ENCODE measurements at places on chromosomes 11 and 22.

DNA sequence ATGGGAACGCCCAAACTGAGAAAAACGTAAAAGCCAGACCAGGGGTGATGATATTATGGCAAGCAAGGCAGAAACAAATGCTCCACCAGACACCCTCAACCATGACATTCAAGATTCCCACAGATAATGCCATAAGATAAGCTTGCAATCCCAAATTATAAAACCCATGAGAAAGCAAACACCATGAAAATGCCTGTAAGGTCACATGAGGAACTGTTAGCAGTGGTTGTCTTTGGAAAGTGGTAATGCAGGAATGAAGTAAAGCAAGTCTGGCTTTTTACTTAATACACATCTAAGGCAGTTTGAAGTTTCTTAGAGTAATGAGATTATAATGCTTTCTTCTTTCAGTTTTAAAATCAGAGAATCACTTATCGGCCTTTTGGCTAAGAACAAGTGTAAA lies 111.0 kb downstream of the MN1 start:
- DNase-seq: no peak

DNA sequence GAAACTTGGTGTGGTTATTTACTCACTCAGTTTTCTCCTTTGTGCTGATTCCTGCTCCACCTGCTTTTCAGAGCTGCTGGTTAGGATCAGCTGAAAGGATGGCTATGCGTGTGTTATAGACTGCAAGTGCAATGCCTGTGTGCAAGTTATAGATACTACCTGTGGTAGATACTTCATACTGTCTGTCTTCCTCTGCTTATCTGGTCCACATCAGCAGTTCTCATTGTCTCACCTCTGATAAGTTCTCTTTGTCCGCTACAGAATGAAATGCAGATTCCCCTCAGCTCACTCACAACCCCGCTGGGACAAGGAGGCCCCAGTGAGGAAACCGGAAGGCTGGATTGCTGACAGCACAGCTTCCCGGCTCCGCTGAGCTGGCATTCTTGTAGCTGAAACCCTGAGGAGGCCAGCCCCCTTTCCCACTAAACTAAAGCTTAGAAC lies 37.5 kb upstream of the LYVE1 start:
- DNase-seq: no peak

GRCh38 chr11:128506356-128506755 lies 81.0 kb downstream of the ETS1 start:
- DNase-seq: no peak

- DNase-seq: no peak
Measured at GRCh38 chr11:19560156-19560555, 152.5 kb upstream of the NAV2 start.

DNA sequence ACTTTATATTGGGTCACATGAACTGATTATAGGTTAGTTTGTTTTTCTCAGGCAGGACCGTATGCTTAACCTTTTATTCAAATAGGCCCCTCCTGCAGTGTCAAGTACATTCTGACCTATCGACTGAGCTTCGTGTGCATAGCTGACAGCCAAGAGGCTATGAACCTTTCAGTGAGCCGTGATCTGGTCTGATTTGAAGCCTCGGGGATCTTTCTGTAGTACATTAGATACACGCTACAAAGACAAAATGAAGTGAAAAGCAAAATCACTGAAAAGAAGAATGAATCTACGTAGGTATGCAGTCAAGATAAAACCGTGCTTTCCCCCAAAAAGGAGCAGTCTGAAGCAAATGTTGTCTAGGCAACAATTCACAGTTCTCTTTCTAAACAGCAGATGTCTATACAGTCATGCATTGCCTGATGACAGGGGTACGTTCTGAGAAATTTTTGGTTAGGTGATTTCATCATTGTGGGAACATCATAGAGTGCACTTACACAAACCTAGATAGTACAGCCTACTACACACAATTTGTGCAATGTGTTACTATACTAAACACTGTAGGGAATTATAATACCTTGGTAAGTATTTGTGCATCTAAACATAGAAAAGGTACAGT lies 18.1 kb downstream of the JHY start:
- DNase-seq: no peak

DNA sequence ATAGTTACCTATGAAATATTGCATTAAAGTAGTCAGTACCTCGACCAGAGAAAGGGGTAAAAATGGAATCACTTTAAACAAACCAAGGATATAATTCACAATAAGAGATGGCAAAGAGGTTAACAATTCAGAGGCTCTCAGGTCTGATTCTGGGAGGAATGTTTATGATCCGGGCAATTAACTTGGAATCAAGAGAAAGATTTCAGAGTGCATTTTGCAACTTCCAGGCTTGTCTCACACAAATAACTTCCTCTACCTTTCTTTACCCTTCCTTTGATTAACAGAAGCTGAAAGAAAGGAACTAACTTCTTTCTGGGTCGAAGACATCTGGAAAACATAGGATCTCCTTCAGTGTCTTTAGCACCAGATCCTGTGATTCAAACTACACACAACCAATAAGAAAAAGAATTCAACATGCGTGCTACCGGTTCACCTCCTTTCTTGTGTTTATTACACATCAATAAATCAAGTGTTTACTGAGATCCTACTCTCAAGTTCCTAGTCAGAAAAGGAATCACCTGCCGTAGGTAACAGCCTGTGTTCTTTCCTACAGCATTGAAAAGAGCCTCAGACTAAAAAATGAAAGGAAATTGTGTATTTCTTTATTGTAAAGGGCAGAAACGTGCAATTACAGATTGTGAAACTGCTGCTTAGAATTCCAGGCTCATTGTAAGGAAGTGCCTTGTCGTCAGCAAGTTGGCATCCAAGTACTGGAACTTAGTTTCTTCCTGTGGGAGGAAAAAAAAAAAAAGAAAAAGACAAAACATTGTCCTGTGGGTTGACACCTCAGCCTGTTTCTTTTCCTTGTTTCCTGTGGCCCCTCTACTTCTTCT lies 29.5 kb downstream of the CARD18 start:
- no peak for DNase-seq

GRCh38 chr11:73585834-73586575 lies 11.9 kb downstream of the FAM168A start:
- no peak for DNase-seq

- DNase-seq: no peak
Measured at GRCh38 chr11:11821899-11822298, 19.9 kb upstream of the USP47 start.

DNA sequence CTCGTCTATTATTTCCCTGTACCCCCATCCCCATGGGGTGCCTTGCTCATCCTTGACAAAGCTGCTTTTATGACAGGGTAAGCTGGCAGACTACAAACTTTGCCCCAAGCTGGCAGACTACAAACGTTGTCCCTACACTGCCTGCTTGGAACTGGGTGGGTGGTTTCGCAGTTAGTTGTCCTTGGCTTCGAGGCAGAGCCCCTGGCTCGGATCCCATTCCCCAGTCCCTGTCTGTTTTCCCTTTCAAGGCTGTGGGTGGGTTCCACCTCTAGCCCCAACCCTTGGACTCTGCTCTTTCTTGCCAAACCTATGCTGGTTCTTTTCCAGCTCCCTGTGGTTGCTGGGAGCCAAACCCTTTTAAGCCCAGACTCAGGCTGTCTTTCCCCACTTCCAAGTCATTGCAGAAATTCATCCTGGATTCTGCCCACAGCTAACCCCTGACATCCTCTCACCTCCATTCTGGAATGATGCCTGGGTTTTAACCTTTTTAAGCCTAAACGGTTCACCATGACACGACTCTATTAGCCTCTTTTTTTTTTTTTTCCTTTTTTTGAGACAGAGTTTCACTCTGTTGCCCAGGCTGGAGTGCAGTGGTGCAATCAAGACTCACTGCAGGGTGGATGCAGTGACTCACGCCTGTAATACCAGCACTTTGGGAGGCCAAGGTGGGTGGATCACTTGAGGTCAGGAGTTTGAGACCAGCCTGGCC lies 9.2 kb upstream of the RBM14 start:
- DNase-seq: no peak

GRCh38 chr11:106397787-106398501 lies 320.5 kb downstream of the AASDHPPT start:
- no peak for DNase-seq

- peak; percentile 72 for DNase-seq
Measured at GRCh38 chr11:11157185-11157584, 195.9 kb downstream of the CSNK2A3 start.

DNA sequence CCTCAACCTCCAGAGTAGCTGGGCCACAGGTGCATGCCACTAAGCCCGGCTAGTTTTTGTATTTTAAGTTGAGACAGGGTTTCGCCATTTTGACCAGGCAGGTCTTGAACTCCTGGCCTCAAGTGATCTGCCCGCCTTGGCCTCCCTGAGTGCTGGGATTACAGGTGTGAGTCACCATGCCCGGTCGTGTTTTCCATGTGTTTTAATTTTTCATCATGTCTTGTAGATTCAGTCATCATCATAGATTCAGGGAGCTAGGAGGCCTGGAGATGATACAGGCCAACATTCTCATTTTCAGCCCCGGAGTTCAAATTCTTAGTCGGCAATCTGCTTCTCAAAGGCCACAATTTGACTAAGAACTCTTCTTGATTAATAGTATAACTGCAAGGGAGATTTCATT lies 73.5 kb upstream of the GRAMD1B start:
- DNase-seq: no peak

- peak; percentile 60 for DNase-seq
Measured at GRCh38 chr22:25702571-25703167, 39.3 kb upstream of the MYO18B start.

GRCh38 chr22:25407226-25407858 lies 157.1 kb upstream of the GRK3 start:
- DNase-seq: no peak

DNA sequence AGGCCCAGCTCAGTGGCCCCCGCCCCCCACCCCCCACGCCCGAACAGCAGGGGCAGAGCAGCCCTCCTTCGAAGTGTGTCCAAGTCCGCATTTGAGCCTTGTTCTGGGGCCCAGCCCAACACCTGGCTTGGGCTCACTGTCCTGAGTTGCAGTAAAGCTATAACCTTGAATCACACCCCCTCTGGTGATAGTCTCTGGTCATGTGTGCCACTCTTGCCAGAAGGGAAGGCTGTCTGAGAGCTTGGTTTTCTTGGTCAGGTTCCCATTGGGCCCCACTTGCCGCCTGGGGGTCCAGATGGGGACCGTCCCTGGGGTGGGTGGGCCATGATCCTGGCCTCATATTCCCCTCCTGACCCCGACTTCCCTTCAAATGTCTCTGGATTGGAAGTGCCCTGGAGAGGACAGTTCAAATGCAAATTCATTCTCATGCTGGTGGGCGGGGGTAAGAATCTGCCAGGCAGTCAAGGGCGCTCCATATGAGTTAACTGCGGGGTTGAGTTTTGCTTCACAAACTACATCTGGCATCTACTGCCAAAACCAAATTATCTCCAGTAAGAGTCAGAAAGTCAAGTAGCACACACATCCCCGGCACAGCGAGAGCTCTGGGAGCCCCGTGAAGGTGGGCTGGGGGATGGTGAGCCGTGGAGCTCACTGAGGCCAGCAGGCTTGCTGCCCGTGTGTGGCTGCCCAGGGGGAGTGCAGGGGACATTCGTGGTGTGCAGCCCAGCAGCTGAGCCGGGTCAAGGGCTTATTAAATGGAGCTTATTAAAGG lies 35.7 kb downstream of the B3GAT1 start:
- DNase-seq: no peak

GRCh38 chr11:17992916-17993315 lies 19.9 kb downstream of the SERGEF start:
- DNase-seq: no peak

DNA sequence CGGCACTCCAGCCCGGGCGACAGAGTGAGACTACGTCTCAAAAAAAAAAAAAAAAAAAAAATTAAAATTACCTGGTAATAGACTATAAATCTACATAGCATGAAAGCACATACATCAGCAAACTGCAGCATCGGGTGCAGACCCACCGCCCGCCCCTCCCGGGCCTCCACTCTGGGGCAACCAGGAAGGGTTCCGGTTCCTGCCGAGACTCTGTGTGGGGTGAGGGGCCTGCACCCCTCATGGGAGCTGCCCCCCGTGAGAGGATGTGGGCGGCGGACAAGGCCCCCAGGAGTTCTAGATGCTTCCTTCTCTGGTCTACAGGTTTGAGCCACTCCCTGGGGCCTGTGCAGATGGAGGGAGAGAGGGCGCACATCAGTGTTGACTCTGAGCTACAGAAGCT lies 9.1 kb downstream of the DRD4 start:
- DNase-seq: no peak

GRCh38 chr11:6229911-6230310 lies 4.5 kb downstream of the FHIP1B start:
- DNase-seq: peak; percentile 49

DNA sequence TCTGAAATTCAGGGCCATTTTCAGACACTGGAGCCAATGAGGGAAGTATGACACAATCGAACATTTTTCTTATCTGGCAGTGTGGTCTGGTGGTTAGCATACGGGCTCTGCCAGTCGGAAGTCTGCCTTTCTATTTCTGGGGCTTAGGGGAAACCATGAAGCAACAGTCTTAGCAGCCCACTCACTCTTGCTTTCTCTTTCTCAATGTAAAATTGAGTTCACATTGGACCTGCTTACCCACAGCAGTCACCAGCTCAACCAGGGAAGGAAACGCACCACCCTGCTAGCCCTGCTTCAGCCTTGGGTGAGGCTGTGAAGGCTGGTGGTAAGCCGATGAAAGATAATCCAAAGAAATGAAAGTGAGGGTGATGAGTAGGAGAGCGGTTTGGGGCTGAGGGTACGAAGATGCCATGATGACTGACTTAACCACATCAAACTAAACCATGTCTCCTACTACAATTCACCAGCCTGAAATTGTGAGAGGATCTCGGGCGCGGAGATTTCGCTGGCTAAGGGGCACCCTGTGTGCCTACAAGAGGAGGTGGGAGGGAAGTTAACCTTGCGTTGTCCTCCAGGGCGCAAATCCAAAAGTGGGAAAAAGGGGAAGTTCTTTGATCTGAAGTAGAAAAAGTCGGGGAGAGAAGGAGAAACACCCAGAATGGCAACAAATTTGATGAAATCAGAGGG lies 2.0 kb upstream of the LMO2 start:
- peak; percentile 76 for DNase-seq

DNA sequence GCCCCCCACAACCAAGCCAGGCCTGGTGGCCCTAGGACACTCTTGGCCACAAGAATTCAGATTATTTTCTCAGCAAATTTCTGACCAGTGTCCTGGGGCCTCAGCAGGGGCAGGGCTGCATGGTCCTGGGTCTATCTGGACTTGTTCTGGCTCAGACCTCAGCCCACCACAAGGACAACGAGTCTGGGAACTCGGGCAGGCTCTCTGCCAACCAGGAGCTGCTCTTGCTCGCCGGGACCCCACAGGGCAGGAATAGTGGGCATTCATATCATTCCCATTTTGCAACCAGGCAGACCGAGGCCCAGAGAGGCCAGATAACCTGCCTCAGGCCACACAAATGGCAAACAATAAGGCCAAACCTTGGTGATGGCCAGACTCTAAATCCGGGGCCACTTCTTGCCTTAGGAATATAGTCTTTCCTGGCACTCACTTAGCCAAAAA lies 75.4 kb upstream of the WNT7B start:
- DNase-seq: no peak

- no peak for DNase-seq
Measured at GRCh38 chr11:110293389-110293788, 3.0 kb downstream of the RDX start.

- DNase-seq: no peak
Measured at GRCh38 chr22:44437216-44438055, 60.6 kb downstream of the RTL6 start.
